Left ventricle myocardium inferior (tissue), 1 donor: ENCODE measurements at places on chromosomes 5 and 9.
A peak's percentile ranks its signal among the peaks of the same experiment; 100 is the strongest.

- peak overlapping the region; percentile 68 for H3K4me3 ChIP-seq
- H3K27me3 ChIP-seq = peaks cover 74% of the 10 kb centered on the region
- H3K27ac ChIP-seq = no peak overlapping the region
These were observed 808 bp downstream of the SPOCK1 start for GRCh38 chr5:137498301-137498735.

GRCh38 chr9:137458194-137459151 lies 661 bp downstream of the NSMF start:
- peaks cover 7% of the 10 kb centered on the region for H3K36me3 ChIP-seq
- peak overlapping the region; percentile 82 for H3K27ac ChIP-seq
- H3K4me3 ChIP-seq = peak overlapping the region; percentile 81
- H3K27me3 ChIP-seq = no peaks in the 10 kb centered on the region

- no peaks in the 10 kb centered on the region for H3K36me3 ChIP-seq
- H3K27me3 ChIP-seq = no peaks in the 10 kb centered on the region
- DNase-seq = no peak
- peak overlapping the region; percentile 43 for H3K4me3 ChIP-seq
- peaks cover 18% of the 10 kb centered on the region for H3K4me1 ChIP-seq
- H3K27ac ChIP-seq = peak overlapping the region; percentile 59
These were observed 100.4 kb upstream of the LARP1 start for GRCh38 chr5:154654486-154655371.

GRCh38 chr5:18544421-18544820 lies 910.2 kb downstream of the TAF11L14 start:
- H3K4me1 ChIP-seq = no peaks in the 10 kb centered on the region
- H3K36me3 ChIP-seq = no peaks in the 10 kb centered on the region
- DNase-seq = no peak
- H3K4me3 ChIP-seq = no peak overlapping the region
- H3K27ac ChIP-seq = no peak overlapping the region

- H3K4me1 ChIP-seq = peaks cover 28% of the 10 kb centered on the region
- DNase-seq = no peak
- H3K27ac ChIP-seq = peak overlapping the region; percentile 7
- H3K36me3 ChIP-seq = no peaks in the 10 kb centered on the region
- H3K4me3 ChIP-seq = no peak overlapping the region
- no peaks in the 10 kb centered on the region for H3K27me3 ChIP-seq
These were observed 79.0 kb upstream of the RNF38 start for GRCh38 chr9:36479101-36479500.

DNA sequence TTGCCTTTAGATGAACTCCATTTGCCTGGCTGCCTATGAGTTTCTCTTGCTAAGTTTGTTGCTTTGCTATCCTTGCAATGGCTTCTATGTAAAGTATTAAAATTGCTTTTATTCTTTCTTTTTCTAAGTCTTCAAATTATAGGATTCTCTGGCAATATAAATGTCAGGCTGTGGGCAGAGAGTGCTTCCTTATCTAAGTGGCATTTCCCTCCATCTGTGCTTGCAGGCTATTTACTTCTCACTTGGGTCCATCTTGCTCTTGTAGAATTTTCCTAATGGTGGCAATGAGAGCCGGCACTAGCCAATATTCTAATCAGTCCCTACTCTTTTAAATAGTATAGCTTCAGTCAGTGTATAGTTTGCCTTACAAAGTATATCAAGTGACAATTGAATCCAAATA lies 63.3 kb downstream of the FAM174A start:
- H3K27ac ChIP-seq = no peak overlapping the region
- DNase-seq = no peak
- H3K36me3 ChIP-seq = no peaks in the 10 kb centered on the region
- no peak overlapping the region for H3K4me3 ChIP-seq

DNA sequence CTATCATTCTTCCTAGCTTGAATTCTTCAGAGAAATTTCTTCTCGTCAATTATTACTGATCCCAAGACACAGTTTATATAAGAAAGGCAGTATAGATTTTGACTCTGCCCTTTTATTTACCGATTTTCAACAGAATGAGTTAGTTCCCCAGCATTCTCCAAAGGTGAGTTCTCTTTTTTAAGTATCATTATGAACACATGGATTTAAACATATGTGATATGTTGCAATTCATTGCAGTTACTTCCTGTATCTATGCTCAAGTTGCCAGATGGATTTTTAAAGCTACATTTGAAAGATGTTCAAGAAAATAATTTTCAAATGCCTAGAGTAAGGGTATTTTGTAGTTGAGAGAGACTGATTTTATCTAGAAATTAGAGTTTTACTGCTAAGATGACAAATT lies 8.4 kb downstream of the WDR41 start:
- H3K27me3 ChIP-seq = no peaks in the 10 kb centered on the region
- no peak for DNase-seq
- H3K27ac ChIP-seq = no peak overlapping the region
- H3K4me3 ChIP-seq = no peak overlapping the region

GRCh38 chr9:37938121-37938891 lies 34.4 kb upstream of the SLC25A51 start:
- H3K36me3 ChIP-seq = no peaks in the 10 kb centered on the region
- DNase-seq = no peak
- no peaks in the 10 kb centered on the region for H3K27me3 ChIP-seq
- peak overlapping the region; percentile 71 for H3K27ac ChIP-seq

GRCh38 chr5:122963305-122963704 lies 73.2 kb downstream of the PPIC start:
- no peak overlapping the region for H3K4me3 ChIP-seq
- H3K27ac ChIP-seq = no peak overlapping the region
- H3K36me3 ChIP-seq = no peaks in the 10 kb centered on the region
- H3K27me3 ChIP-seq = no peaks in the 10 kb centered on the region

- no peak for DNase-seq
- H3K4me3 ChIP-seq = no peak overlapping the region
- no peak overlapping the region for H3K27ac ChIP-seq
- H3K27me3 ChIP-seq = no peaks in the 10 kb centered on the region
These were observed 56.5 kb downstream of the AMBP start for GRCh38 chr9:114021578-114021977.

GRCh38 chr9:91359734-91360470 lies 1.8 kb downstream of the AUH start:
- peak overlapping the region; percentile 95 for H3K4me3 ChIP-seq
- H3K36me3 ChIP-seq = peaks cover 16% of the 10 kb centered on the region
- no peaks in the 10 kb centered on the region for H3K27me3 ChIP-seq

- peak; percentile 67 for DNase-seq
- H3K4me1 ChIP-seq = peaks cover 8% of the 10 kb centered on the region
- H3K36me3 ChIP-seq = no peaks in the 10 kb centered on the region
- H3K4me3 ChIP-seq = no peak overlapping the region
- H3K27ac ChIP-seq = no peak overlapping the region
These were observed 51.4 kb upstream of the CHSY3 start for GRCh38 chr5:129852747-129853352.

DNA sequence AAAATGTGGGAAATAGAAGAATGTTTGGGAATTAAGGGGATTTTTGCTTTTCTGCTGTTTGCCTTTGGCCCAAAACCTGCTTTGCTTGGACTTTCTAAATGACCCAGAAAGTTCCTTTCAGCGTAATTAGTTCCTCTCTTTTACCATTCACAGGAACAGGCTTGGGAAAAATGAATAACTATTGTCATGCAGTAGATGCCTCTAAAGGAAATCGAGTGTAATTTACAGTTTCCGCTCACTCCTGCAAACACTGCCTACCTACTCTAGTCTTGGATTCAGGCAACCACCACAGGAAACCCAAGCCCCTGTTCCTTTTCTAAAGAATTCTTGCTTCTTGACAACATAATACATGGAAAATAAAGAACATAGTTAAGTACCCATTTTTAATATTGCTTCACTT lies 25.0 kb downstream of the TTC23L start:
- H3K4me1 ChIP-seq = peaks cover 5% of the 10 kb centered on the region
- H3K27ac ChIP-seq = no peak overlapping the region
- no peaks in the 10 kb centered on the region for H3K36me3 ChIP-seq
- H3K27me3 ChIP-seq = no peaks in the 10 kb centered on the region
- H3K4me3 ChIP-seq = no peak overlapping the region

GRCh38 chr5:170861917-170862766 lies at the start of gene RANBP17:
TSS of gene RANBP17 (plus strand) at chr5:170862018.
- peaks cover 16% of the 10 kb centered on the region for H3K4me1 ChIP-seq
- peak within 1 kb of the TSS; percentile 75 for H3K4me3 ChIP-seq
- H3K36me3 ChIP-seq = no peaks in the 10 kb centered on the region
- peak within 1 kb of the TSS; percentile 55 for H3K27ac ChIP-seq

DNA sequence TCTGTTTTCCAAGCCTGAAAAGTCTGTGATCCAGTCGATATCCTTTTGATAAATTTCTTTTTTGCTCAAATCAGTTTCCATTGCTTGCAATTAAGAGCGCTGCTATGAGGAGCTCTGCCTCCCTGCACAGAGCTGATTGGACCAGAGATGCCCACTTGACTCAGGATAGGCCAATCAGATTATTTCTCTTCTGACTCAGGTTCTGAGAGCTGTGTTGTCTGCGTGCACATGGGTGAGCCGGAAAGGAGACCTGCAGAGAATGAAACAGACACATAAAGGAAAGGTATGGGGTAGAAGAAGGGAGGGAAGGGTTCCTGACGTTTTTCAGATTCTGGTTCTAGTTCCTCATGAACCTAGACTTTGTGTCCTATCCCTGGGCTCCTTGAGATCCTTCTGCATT lies 15.8 kb upstream of the FABP6 start:
- H3K27ac ChIP-seq = no peak overlapping the region
- H3K4me1 ChIP-seq = peaks cover 11% of the 10 kb centered on the region
- DNase-seq = no peak
- no peak overlapping the region for H3K4me3 ChIP-seq
- H3K27me3 ChIP-seq = no peaks in the 10 kb centered on the region
- H3K36me3 ChIP-seq = no peaks in the 10 kb centered on the region
